ENCODE measurements at places on chromosomes 3 and 15. TPM values are rescaled to one million over a fixed set of nuclear protein-coding genes. Genes with fewer than 3 reads are reported as not detected.

Gene APH1B
- 17.6 TPM for polyA plus RNA-seq

Gene AMIGO3
- 2.3 TPM for polyA plus RNA-seq

Gene CPNE9
- 0.27 TPM for polyA plus RNA-seq

Gene SLC22A14
- 0.90 TPM for polyA plus RNA-seq

Gene LDHAL6B
- polyA plus RNA-seq: 0.10 TPM

Gene SLC22A13
- 4.8 TPM for polyA plus RNA-seq

Gene SNX1
- 120 TPM for polyA plus RNA-seq

Gene CGGBP1
- polyA plus RNA-seq: 156 TPM

Gene TRMT10C
- polyA plus RNA-seq: 27.7 TPM

Gene NAA50
- polyA plus RNA-seq: 128 TPM

Gene ATP8B4
- polyA plus RNA-seq: 3.6 TPM

Gene EFCC1
- polyA plus RNA-seq: 2.3 TPM

Gene LRRN1
- polyA plus RNA-seq: 17.2 TPM

Gene IL1RAP
- 12.8 TPM for polyA plus RNA-seq

Gene ERC2
- polyA plus RNA-seq: 4.0 TPM

Gene DGKG
- 0.47 TPM for polyA plus RNA-seq

Gene MRPL47
- 53.5 TPM for polyA plus RNA-seq

Gene DRD3
- not detected for polyA plus RNA-seq

All from renal pelvis (tissue), 12 donors.